NCI-H1436 (cell line): ENCODE measurements at places on chromosomes 3 and 15.

GRCh38 chr3:135491491-135492205 is 473.9 kb upstream of the PPP2R3A start:
- no peak for DNase-seq

GRCh38 chr3:173513123-173513522 is 115.6 kb downstream of the NLGN1 start:
- no peak for DNase-seq

DNA sequence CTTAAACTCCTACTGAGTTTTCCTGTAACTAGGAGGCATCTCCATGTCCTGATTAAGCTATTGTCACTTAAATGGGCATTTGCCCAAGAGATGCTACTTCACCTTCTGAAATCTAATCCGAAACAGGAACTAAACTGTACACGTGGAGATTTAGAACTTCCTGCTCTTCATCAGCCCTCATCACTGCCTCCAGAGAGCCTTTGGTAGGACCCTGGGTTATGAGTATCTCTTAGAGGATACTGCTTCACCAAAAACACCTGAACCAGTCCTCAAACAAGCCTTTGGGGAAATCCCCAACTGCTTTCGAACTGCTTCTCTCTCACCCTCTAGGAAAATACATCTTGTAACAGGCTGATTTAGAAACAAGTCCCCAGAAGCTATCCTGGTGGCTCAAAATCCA is 320.3 kb downstream of the GAP43 start:
- DNase-seq: no peak

DNA sequence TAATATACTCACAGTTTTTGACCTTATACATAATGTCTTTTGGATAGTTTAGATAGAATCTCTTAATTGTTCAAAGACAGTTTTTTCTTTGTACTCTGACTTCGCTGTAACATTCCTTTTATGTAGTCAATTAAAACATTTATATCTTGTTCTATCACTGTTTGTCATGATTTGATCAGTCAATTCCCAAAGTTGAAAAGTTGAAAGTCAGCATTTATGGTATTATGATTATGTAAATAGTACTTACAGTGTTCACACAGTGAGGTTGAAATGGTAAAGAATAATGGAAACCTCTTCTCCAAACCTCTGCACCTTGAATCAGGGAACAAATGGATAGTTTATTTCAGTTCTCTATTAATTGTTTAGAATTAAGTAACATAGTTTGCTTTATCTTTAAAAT is 26.6 kb downstream of the NR1D2 start:
- no peak for DNase-seq

- no peak for DNase-seq
Measured at GRCh38 chr3:105790534-105790933, 78.3 kb downstream of the CBLB start.

DNA sequence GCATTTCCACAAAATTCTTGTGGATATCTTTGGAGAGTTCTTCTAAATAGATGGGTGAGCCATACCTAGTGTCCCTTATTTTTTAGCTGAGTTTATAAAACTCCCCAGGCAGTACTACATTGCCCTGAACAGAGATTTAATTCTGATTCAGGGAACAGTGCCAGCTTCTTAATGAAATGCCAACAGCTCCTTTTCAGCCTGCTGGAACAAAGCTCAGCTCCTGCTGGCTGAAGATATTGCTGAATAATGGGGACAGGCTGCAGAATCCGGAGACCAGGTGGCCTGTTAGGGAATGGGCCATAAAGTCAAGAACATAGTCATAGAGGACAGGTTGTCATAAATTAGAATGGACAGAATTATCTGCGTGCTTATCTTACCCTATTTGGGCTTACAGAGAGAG is 8.9 kb downstream of the HGD start:
- no peak for DNase-seq
